T-helper 22 cell (primary cell): ENCODE measurements at places on chromosomes 13 and 19.

DNA sequence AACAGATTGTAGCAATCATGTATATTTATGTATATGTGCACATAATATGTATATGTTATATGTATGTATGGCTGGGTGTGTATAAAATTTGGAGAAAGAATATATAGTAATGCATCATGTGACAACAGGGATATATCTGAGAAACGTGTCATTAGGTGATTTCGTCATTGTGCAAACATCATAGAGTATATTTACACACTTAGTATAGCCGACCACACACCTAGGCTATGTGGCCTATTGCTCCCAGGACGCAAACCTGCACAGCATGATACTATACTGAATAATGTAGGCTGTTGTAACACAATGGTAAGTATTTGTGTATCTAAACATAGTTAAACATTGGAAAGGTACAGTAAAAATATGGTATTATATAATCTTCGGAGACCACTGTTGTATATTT is 43.8 kb downstream of the ESD start:
- DNase-seq: no peak

GRCh38 chr13:104198801-104199200 is 1132.6 kb upstream of the SLC10A2 start:
- no peak for DNase-seq

DNA sequence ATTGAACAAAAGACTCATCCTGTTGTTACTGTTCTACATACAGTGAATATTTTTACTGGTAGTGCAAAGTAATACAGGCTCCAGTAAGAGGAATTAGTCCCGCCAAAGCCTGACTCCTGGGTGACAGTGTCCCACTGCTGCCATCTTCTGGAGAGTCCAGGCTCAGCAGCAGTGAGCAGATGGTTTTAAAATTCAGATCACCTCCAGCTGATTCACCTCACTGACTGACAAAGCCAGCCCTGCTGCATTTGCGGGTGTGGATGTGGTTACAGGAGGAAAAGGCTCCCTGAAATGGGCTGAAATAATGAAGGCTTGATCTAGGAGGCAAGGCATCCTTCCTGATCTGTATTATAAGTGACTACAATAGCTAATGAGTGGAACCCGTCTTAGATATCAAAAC is 18.3 kb downstream of the PABPC3 start:
- DNase-seq: peak; percentile 6

DNA sequence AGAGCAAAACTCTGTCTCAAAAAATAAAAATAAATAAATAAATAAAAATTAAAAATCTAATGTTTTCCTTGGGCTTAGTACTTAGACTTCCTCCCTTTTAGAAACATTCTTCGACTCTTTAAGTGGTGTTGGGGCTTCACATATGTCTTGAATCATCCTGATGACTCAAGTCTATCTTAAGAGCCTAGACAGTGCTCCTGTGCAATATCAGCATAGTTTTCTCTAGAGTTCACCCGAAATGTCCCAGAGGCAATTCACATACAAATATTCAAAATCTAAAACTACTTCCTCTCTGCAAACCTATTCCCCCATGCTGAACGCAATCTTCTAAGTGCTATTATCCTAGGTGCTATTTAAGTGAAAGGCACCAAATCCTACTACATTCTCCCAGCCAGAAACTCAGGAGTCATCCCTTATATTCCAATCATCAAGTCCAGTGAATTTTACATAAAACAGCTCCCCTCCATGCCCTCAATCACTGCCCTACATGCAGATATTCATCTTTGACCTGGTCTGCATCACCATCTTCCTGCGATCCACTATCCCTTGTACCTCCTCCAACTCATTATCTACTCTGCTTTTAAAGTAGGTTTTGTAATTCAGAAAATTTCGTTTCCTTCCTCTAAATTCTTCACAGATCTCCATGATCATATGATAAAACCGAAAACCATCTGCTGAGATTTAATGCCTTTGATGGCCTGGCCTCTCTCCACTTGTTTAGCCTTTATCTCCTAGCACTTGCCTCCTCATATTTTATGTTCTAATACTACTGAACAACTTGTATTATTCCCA is 102.7 kb downstream of the ELF1 start:
- DNase-seq: no peak

DNA sequence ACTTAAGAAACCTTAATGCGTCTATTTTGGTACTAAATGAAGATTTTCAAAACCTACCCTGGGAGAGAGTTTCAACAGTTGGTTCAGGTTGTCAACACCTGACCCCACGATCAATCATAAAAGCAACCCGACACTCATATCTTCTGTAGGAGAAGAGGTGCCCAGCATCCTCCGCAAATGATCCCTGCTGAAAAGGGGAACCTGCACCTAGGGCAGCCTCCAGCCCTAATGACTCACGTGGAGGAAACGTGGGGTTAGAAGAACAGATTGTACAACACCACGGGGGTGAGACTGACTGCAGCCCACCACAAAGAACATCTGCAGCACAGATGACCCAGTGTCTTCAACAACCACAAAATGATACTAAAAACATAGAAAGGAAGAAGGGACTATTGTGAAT is 116.3 kb downstream of the RAB20 start:
- no peak for DNase-seq

DNA sequence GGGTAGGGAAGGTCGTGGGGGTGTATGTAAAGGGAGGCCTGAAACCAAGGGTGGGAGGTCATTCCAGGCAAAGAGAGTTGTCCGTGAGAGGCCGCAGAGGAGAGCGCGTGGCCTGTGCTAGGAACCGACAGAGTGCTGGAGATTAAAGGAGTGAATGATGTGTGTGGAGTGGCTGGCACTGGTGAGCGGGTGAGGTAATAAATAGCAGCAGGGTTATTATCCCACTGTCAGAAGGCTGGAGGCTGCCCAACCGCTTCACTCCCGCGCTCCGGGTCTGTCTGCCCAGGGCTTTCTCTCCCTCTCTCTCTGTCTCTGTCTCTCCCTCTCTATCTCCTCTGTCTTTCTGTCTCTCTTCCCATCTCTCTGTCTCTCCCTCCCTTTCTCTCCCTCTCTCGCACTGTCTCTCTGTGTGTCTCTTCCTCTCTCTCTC is 17.4 kb downstream of the ZNF579 start:
- no peak for DNase-seq

DNA sequence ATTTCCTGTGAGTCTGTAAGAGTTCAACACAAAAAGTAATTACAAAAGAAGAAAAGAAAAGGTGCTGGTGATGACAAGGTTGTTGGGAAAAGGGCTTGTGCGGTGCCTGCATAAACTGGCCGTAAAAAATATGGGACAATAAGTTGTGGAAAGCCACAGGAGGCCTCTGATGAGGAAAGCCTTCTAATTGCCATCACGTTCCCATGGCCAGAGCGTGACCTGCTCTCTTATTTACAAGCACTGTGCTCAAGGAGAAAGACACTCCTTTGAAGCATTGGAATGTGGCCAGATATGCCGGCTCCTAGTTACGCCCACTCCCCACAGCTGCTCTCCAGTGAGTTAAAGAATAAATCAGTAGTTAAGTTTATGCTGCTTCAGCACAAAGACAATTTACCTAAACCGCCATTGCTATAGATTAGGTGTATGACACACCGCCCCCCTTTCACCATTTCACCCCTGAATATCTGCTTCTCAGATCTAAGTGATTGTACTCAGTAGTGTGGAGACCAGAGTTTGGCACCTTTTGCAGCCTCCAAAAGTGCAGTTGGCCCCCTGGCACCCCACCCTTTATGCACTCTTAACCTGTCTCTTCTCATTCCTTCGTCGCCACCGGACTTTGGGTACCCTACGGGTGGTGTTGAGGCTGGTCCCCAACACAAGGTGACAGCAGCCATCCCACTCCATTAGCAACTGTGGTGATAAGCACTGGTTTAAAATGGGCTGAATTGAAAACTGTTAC is 8.1 kb upstream of the PGLYRP1 start:
- no peak for DNase-seq

DNA sequence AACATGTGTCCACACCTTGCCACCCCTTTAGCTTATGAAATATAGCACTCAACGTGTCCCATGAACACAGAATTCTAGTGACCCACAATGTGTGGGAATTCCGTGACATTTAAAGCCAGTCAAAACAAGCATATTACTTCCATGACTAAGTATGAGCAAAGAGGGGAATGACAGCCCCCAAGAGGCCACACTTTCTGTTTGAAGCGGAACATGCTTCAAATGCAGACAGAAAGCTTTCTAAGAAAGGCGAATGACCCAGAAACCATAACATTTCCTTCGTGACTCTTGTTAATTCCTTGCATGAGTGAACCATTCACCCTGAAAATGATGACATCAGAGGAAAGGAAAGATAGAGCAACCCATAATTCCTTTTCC is 122.0 kb upstream of the FNDC3A start:
- no peak for DNase-seq

GRCh38 chr19:16544473-16545231 is 2.4 kb upstream of the CHERP start:
- no peak for DNase-seq

GRCh38 chr13:110449219-110450015 is 112.1 kb downstream of the RAB20 start:
- no peak for DNase-seq

- DNase-seq: no peak
Measured at GRCh38 chr13:90618133-90618532, 729.4 kb upstream of the MIR17HG start.

- no peak for DNase-seq
Measured at GRCh38 chr19:43781630-43782310, 997 bp upstream of the KCNN4 start.

DNA sequence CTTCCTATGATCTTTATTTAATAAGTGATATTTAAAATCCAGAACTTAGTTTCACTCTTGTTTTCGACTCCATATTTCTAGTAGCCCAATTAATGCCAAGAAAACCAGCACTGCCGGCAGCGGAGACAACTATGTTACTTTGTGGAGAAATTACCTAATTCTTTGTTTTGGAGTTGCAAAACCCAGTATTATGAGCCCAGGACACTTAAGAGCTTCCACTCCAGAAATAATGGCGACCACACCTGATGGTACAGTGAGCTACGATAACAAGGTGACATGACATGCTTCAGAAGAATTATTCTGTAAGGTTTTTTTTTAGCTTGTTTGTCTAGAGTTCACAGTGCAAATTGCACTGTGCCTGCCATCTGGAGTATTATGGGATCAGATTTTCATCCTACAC is 136.4 kb downstream of the ZAR1L start:
- no peak for DNase-seq

GRCh38 chr13:48493066-48493765 is 39.7 kb downstream of the RCBTB2 start:
- DNase-seq: no peak

DNA sequence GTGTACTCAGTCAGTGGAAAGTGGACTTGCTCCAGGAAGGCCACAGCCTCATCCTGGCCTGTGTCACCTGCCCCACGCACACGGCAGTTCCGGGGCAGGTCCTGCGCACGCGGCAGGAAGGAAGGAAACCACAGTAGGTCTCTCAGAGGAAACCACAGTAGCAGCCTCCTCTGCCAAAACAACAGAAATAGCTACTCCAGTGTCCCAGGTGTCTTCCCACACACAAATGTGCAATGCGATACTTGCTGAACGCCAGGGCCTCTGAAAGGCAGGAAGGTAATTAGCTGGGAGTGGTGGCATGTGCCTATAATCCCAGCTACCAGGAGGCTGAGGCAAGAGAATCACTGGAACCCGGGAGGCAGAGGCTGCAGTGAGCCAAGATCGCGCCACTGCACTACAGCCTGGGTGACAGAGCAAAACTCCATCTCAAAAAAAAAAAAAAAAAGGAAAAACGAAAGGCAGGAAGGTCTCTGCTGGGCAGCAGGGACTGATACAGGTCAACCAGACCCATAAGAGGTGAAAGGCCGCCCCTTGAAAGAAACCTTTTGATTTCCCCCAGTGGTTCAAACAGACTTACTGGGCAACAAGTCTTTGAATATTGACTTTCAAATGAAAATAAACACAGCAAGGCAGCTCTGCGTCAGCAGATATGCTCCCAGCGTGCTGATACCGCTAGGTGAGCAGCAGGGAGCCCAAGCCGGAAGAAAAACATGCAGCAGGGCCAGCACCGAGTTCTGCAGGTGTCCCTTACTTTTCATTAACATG is 49.5 kb downstream of the CRYL1 start:
- peak; percentile 68 for DNase-seq

GRCh38 chr19:38319421-38320258 is at the start of gene KCNK6:
TSS of gene KCNK6 (plus strand) at chr19:38319845. CDS start at chr19:38319951, 106 bp downstream.
- peak; percentile 28 for DNase-seq

DNA sequence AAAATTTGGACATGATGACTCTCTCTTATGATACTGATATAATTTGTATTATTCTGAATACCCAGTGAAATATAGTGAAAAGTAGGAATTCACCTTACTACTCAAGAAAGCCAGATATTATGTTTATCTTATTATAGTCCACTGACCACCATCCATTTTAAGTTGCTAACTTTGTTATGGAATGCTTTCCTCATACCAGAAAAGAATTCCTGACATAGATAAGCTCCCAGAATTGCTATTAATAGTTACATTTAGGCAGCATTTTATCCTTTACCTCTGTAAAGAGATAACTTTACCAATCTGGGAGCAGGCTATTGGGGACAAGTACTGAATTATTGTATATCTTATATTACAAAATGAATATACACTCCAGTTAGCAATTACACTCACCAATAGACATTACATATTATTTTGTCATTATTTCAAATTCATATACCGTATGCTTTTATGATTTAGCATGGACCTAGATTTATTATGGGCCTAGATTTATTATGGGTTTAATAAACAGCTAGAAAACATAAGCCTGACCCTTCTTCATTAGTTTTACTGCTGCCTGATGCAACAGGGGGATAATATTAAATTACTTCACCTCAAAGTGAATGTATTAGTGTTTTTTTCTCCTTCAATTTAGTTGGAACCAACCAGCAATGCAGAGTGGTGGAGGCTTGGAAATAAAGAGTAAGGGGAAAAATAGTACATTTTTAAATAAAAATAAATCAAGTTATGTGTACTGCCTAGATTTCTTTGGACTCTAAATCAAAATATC is 1886.1 kb downstream of the PCDH9 start:
- no peak for DNase-seq

- no peak for DNase-seq
Measured at GRCh38 chr13:33862016-33862415, 44.1 kb downstream of the RFC3 start.

DNA sequence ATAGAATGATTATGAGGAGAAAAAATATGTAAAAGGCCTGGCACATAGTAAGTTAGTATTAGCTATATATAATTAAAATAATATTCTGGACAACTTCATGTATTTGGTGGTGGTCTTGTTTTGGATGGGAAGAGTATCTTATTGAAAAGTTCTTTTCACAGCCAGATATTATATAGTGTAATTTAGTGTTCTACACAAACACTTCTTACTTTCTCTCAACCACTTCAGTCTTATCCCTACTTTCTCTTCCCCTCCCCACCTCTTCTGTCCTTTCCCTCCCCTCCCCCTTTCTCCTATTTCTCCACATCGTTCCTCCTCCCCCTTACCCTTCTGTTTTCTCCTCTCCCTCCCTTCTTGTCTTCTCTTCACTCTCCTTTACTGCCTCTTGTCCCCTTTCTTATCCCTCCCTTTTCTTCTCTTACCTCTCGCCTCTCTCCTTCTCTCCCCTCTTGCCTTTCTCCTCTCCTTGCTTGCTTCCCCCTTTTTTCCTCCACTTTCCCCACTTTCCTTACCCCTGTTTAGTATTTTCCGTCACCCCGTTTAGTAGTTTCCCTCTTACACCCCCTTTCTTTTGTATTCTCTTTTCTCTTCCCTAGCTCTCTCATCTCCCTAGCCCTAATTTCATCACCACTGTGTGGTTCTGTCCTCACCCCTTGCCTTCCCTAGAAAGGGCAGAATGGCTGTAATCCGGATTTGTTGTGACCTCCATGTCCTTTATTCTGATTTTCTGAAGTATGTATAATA is 107.2 kb upstream of the MLNR start:
- DNase-seq: no peak

GRCh38 chr13:106560821-106561220 is 7.1 kb downstream of the ARGLU1 start:
- no peak for DNase-seq
